ENCODE measurements at places on chromosomes 1 and 21. TPM values are rescaled to one million over a fixed set of nuclear protein-coding genes. Genes with fewer than 3 reads are reported as not detected.

Gene RNF11
- total RNA-seq = 92.6 TPM

Gene DMRTA2
- total RNA-seq = not detected

Gene DEGS1
- total RNA-seq = 178 TPM

Gene INAVA
- 0.12 TPM for total RNA-seq

Gene SLC25A33
- 17.5 TPM for total RNA-seq

Gene CDC42SE1
- 91.0 TPM for total RNA-seq

Gene NBL1
- total RNA-seq = 97.9 TPM

Gene THEM4
- total RNA-seq = 29.3 TPM

Gene AADACL3
- not detected for total RNA-seq

Gene HMGCS2
- 0.96 TPM for total RNA-seq

Gene TLR5
- 7.0 TPM for total RNA-seq

Gene KLHDC7A
- not detected for total RNA-seq

Gene FAM89A
- 290 TPM for total RNA-seq

Measured in omental fat pad (tissue), 4 donors.